Adipocyte (in vitro differentiated cells): ENCODE measurements at places on chromosomes 4 and X.

DNA sequence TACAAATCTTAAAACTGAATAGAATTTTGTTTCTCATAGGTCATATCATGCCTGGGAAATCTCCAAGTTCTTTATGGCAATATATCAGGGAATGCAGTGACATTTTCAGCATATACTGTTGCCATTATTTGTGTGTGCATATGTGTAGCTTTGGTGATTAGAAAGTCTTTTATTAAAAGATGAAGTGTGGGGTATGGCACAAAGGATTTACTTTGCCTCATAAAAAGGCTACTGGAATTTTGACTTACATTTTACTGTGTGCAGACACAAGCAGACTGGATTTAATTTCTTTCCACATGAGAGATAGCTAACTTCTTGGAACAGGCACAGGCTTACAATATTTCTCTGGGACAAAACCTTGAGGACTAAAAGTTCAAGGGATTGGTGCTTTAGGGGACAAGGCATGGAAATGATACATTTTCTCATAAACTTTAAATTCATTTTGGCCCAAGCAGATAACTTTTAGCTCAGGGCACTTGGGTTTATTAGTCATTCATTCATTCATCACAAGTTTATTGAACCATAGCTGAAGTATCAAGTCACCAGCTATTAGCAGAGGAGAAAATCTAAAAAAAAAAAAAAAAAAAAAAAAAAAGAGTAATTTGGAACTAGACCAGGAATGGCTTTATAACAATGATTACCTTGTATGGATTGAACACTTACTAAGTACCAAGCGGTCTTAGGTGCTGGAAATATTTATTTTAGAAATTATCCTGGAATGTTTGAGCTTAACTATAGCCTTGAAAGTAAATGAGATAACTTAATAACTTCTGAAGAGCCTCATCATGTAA is 191.5 kb downstream of the SLIT2 start:
- no peak for DNase-seq

- DNase-seq, result no peak
Measured at GRCh38 chrX:150334981-150335380, 28.1 kb upstream of the MAMLD1 start.

DNA sequence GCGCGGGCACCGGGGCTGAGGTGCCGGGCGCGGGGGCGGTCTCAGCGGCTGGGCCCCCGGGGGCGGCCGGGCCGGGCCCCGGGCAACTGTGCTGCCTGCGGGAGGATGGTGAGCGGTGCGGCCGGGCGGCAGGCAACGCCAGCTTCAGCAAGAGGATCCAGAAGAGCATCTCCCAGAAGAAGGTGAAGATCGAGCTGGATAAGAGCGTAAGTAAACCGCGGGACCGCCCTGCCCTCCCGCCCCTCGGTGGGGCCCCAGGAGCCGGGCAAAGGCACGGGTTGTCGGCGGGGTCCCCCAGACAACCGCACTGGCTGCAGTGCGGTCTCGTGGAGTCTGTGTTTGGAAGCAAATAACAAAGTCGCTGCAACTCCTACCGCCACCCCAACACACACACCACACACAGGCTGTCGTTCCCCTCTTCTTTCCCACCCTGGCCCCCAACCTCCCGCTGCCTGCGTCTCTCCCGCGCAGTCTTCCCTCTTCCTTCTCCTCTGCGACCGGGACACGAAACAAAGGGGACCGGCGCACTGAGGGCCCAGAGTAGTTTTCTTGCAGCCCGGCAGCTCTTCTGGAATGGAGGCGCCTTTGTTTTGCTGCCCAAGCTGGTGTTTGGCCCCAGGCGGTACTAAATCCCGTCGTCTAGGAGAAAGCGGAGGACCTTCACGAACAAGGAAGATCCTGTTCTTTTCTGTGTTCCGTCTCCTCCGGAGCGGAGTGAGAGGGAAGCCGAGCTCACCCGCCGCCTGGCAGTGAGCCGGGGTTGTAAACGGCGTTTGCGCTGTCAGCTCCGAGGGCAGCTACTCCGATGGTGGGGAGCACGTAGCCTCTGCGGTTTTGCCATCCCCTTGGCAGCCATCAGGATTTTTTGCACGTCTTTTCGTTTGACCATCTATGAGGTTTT is 788 bp downstream of the SAP30 start:
- peak; percentile 89 for DNase-seq

DNA sequence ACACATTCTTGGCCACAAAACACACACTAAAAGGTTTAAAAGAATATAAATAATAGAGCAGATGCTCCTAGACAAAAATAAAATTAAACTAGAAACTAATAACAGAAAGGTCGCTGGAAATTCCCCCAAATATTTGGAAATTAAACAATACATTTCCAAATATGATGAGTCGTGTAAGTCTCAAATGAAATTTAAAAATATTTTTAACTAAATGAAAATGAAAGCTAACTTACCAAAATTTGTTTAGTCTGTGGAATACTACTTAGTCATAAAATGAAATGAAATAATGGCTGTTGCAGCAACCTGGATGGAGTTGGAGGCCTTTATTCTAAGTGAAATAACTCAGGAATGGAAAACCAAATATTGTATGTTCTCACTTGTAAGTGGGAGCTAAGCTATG is 20.6 kb upstream of the GUCY1A1 start:
- no peak for DNase-seq

DNA sequence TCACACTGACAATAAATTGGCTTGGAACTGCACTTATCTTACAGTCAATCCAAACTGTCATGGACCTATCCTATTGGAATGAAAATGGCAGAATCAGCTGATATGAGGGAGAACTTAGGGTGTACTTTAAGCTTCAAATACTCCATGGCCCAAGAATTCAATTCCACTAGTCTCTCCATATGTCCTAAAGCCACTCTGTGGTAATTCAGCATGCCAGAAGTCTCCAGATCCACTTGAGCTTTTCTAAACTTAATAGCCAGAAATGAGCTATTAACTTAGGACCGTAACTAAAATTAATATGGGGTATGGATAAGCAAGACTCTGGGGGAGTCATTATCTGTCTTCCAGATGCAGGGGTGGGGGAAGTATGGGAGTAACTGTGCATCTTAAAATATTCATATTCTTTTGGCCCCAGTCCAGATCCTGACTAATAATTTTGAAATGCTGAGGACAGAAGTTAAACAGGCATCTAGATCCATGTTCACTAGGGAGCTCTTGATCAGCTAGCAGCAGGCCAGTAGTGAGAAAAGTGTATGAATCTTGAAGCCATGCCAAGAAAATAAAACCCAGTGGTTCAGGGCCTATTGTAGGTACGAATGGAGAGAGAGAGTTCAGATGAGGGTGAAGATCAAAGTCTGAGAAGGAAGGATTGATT is 167.6 kb downstream of the DKK2 start:
- peak; percentile 49 for DNase-seq

DNA sequence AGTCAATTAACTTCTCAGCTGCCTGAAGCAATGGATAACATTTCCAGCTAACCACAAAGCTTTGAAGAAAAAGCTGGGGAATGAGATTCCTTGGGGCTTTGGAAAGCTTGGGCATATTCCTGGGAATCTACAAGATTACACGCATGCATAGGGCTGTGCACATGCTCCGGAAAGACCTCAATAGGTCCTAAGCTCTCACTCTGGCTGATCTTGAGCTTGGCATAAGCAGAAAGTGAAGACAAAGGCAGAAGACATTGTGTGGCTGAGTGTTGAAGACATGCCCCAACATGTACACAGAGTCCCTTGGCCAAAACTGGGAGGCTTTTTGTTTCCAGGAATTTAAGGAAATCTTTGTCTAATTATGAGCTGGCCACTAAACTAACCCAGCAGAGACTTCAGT is 31.2 kb downstream of the ATG4A start:
- peak; percentile 39 for DNase-seq

DNA sequence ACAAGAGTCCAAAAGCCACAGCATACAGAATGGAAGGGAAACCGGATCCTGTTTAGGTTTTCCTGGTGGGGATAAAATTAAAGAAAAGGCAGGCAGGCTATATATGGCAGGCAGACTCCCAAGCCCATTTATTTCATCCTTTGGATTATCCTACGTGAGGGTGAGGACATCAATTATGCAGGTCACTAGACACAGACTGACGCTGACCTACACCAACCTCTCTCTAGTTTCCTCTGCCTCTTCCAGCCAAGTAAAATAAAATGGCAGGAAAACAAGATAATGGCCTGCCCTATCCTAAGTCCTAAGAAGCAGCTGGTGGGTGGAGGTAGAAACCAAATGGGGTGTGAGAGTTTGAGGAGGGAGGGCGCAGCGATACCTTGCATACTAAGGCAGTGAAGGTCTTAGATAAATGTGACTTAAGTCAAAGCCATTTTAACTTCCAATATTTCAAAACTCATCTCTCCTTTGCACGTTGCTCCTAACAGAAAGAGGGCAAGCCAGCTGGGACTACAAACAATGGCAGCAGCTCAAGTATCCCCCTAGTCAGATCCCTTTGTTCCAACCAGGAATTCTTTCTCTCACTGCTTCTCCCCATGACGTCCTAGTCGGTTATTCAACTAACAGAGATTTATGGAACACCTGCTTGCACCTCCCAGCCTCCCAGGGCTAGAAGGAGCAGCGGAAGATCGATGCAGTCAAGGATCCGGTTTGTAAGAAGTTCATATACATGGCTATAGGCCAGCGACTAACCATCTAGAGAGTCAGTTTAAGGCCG is 72.8 kb downstream of the IRF2 start:
- no peak for DNase-seq

DNA sequence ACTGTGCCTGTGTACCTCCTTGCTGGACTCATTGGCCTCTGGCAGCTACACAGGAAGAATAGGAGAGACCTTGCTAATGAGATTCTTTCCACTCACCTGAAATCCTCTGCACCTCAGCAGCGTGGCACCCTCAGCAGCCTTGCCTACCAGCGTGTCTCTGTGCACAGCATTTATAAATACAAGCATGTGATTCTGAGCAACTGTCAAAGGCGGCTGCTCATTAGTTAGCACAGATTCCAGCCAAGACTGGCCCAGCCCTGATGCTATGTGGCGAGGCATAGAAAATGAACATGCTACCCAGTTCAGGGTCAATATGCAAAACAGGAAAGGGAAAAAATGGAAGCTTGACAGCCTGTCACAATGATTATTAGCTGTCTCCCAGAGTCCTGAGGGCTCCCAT is 298.0 kb downstream of the C4orf33 start:
- DNase-seq, result no peak

- no peak for DNase-seq
Measured at GRCh38 chr4:93469560-93469959, 359.0 kb upstream of the ATOH1 start.

GRCh38 chrX:77347572-77347971 is 99.6 kb upstream of the FGF16 start:
- no peak for DNase-seq

DNA sequence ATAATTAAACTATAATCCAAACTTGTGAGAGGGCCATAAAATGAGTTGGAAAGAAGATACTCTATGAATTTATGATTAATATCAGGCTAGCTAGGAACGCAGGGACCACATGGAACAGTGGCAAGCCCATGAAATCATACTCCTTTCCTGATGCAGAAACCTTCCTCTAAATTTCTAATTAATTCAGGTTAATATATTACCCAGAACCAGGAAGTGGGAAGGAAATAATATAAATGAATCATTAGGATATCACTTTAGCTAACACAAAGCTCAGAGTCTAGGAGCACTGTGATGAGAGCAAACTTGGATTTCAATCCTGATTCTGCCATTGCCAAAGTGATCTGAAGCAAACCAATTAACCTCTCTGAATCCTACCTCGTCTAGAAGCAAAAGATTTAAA is 68.0 kb downstream of the IQCM start:
- DNase-seq, result no peak

DNA sequence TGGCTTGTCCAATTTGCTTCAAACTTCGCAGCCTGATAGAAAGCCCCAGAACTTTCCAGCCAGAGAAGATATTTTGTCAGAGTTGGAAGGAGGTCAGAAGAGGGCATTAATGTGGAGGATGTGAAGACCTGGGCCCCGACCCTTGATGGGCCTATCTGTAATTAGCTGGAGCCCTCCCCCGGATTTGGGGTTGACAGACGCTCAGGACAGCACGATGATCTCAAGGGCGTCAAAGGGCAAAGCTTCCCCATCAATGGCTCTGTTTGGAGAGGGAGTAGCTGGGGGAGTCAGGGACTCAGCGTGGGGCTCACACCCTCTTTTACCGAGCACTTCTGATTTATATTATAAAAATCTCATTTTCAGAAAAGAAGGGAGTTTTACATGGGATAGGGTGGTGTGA is 59.0 kb upstream of the PPP2R3B start:
- DNase-seq, result no peak

GRCh38 chrX:52995987-52996331 is 37.6 kb upstream of the FAM156A start:
- DNase-seq, result no peak

DNA sequence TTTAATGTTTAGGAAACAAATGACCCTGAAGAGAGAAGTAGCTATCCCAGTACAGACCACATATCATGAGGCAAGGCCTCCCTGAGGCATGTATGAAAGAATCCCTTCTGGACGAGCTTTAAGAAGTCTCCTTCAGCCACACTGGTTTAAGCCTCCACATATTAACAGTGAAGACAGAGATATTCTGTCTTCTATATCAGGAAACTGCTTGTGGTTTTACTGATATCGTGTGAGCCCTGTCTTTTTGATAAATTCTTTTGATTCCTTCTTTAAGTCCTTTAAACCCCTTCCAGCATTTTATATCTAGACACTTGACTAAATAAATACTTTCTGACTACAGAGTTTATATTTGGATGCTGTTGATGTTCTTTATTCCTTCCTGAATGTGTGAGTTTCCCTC is 45.9 kb upstream of the GPC4 start:
- peak; percentile 13 for DNase-seq

DNA sequence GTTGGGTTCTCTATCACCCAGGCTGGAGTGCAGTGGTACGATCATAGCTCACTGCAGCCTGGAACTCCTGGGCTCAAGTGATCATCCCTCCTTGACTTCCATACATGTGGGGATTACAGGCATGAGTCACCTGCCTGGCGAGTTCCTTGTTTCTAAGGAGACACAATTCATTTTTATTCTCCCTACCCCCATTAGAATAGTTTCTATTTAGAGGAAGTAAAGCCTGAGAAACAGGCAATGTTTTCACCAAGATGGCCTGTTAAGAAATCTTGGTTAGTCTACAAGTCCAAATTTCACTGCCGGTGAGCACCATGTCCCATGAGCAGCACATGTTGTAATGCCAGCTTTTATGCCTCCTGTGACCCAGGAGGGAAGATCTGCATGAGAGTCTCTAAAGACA is 5.7 kb downstream of the CYBB start:
- DNase-seq, result no peak

DNA sequence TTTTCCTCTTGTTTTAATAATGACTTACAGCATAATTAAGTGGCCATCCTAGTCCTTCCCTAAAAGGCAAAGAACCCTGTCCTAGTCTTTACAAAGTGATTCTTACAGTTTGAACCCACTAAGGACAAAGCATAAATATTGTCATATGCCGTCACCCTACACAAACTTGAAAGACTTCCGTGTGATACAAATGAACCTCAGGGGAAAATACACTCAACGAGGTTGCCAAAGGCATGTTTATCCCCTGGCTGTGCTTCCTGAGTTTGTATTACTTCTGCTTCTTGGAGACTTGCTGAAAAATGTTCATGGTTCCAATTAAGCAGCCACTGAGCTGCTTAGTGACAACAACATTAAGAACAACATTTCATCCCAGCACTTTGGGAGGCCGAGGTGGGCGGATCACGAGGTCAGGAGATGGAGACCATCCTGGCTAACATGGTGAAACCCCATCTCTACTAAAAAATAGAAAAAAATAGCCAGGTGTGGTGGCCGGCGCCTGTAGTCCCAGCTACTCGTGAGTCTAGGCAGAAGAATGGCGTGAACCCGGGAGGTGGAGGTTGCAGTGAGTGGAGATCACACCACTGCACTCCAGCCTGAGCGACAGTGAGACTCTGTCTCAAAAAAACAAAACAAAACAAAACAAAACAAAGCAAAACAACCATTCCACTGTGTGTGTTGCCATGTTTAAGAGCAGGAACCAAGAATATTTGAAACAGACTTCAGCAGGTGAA is 16.2 kb downstream of the RASSF6 start:
- no peak for DNase-seq
